ENCODE measurements at places on chromosomes 5 and 9.

GRCh38 chr9:94754976-94755475 is 28.5 kb downstream of the AOPEP start:
- DNase-seq = no peak

- DNase-seq = no peak
Measured at GRCh38 chr5:181060231-181060590, 20.1 kb downstream of the BTNL9 start.

GRCh38 chr5:95864944-95865504 is 42.5 kb upstream of the GLRX start:
- no peak for DNase-seq

DNA sequence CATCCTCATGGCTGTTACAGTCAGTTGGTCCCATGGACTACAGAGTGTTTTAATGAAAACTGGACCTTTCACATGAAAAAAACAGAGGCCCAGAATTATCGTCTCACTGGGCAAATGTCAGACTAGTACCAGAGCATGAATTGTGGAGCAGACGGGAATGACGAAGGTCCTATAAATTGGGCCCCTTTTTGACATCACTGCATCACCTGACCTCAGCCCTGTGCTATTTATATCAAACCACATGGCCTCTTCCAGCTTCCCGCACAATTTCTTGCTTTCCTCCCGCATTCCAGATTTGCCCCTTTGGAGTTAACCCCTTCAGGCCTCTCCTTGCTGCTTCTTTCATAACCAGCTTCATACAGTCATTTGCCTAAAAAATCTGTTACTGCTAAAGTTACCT is 301.7 kb downstream of the ATPSCKMT start:
- no peak for DNase-seq

DNA sequence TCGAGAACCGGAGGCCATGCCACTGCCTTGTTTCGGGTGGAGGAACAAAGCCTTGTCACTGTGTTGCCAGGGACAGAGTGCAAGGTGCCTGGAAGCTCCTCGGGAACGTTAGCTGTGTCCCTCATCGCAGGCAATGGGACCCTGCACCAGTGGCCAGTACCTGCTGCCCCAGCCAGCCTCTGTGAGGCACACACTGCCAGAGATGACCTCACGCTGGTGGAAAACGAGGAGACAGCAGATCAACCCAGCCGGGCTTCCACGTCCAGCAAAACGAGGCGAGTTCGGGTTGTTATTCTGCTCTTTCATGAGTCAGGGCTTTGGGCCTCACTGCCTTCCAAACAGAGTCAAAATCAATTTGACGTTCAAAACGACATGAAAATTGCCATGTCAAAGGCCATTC is 104.1 kb downstream of the ADAMTS2 start:
- DNase-seq = no peak
